D721Med (cell line): ENCODE measurements at places on chromosomes 4 and X.

DNA sequence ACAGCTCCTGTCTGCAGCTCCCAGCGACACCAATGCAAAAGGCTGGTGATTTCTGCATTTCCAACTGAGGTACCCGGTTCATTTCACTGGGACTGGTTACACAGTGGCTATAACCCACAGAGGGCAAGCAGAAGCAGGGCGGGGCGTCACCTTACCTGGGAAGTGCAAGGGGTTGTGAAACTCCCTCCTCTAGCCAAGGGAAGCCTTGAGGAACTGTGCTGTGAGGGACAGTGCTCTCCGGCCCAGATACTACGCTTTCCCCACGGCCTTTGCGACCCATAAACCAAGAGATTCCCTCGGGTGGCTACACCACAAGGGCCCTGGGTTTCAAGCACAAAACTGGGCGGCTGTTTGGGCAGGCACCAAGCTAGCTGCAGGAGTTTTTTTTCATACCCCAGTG is 218.9 kb downstream of the PPP3CA start:
- no peak for DNase-seq

DNA sequence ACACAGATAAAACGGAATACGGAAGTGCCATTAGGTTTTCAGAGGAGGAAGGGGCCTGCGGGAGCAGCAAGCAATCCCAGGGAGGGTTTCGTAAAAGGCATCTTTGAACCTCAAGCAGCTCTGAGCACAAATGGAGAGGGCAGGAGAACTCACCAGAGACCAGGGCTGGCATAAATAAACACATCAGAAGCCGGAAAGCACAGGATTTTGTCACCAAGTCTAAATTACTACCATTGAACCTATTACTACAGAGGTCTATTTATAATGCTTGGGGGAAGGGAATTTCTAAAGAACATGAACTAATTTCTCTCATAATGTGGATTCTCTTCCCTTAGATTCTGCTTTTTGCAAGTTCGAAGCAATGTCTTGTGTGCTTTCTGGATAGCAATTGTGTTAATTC is 39.6 kb upstream of the MBTPS2 start:
- DNase-seq = no peak

- no peak for DNase-seq
These were observed 15.9 kb upstream of the MAP9 start for GRCh38 chr4:155392481-155393184.

DNA sequence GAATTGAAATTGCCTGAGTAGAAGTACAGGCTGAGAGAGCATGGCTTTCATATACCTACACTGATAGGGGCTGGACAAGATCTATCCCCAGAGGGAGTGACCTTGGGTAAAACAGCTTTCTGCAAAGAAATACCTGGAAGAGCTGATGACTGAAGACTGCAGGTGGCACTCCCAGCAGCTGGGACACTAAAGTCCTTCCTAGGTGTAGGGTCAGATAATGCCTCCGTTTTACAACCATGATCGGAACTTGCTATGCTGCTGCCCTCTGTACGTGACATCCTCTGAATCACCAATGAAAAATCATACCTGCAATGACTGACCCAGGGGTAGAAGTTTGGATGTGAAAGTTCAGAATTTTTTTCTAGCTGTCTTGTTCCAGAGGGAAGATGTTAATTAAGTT is 107.2 kb upstream of the WDR1 start:
- DNase-seq = no peak

- no peak for DNase-seq
These were observed 59.7 kb downstream of the HMGB3 start for GRCh38 chrX:151042842-151043241.

GRCh38 chrX:133747196-133747595 is 238.2 kb downstream of the GPC3 start:
- no peak for DNase-seq

GRCh38 chrX:118654331-118654730 is 73.1 kb upstream of the IL13RA1 start:
- no peak for DNase-seq

DNA sequence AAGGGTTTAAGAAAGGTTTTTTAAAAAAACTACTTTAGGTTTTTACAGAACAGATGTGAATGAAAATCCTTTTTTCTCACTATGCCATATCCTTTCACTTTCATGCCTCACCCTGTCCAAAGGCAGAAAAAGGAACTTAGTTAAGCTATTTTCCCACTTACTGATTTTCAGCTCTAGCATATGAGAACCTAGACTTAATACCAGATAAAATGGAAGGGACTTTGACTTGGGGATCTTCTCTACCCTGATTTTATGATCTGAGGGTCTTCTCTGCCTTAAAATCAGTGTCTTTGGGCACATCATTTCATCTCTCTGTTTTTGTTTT is 42.4 kb downstream of the FNIP2 start:
- DNase-seq = no peak

DNA sequence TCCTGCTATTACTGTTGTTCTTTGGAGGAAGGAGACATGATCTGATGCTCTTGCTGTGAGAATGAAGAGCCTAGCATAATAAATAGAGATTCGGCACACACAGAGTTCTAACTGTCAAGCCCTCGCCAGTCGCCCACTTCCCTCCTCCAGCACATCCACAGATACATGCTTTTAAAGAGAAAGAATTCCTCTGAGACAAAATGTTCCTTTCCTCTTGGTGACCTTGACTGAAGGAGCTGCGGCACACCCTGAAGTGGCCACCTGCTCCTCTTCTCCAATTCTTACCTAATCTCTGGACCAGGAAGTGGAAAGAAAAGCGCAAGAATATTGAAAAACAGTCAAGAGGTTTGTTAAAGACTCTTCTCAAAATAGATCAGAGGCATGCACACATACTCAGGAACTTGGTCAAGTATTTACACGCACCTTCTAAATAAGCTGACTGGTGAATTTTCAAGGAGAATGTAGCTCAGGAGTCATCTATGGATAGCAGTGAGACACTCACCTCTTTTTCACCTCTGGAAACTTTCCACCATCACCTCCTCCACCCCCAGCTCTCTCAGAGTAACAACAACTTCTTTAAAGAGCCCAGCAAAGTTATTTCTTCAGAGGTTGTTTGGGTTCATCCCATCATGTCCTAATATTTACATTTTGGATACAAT is 95.4 kb downstream of the PARM1 start:
- no peak for DNase-seq

DNA sequence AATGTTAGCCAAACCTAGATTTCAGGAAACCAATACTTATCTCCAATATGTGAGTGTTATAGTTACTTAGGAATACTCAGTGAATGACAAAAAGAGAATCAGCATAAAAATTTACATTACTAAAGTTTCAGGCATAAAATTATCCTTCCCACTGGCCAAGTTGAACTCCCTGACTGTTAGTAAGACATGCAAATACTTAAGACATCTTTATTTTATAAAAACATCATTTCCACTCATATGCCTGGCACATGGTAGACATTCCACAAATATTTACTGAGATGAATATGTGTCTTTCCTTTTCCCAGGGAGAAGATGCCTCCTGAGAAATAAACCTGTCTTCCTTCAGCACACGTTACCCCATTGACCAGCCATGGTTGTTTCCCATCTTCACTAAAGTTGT is 7.3 kb downstream of the VEGFD start:
- DNase-seq = no peak

- DNase-seq = no peak
These were observed 21.2 kb downstream of the PTTG2 start for GRCh38 chr4:37981425-37981824.

- DNase-seq = no peak
These were observed 48.9 kb downstream of the SLC34A2 start for GRCh38 chr4:25704516-25704915.

- no peak for DNase-seq
These were observed 167.9 kb downstream of the CBR4 start for GRCh38 chr4:168842186-168842585.

- DNase-seq = no peak
These were observed 23.8 kb downstream of the NWD2 start for GRCh38 chr4:37268319-37268718.

- no peak for DNase-seq
These were observed 576.6 kb upstream of the FRG1 start for GRCh38 chr4:189364032-189364449.

GRCh38 chr4:37687194-37687562 is 1.0 kb upstream of the RELL1 start:
- no peak for DNase-seq

- DNase-seq = no peak
These were observed 197.1 kb upstream of the MAGEB18 start for GRCh38 chrX:25941087-25941486.

DNA sequence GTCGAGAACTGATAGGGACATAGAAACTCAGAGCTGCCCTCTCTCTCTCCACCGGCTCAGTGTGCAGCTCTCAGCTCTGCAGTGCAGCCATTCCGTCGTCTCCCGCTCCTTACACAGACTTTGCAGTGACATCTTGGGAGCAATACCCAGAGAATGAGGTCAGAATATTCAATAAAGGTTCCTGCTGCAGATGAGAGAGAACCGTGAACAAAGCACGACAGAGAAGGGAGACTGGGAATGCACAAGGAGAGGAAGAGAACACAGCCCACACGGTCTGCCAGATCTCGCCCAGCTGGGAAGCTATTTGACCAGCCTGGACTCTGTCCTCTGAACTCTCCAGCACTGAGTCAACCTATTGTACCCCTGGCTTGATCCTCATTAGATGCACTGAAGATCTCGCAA is 118.0 kb upstream of the PPARGC1A start:
- no peak for DNase-seq

GRCh38 chr4:36003051-36003450 is 241.3 kb downstream of the ARAP2 start:
- DNase-seq = no peak

- DNase-seq = no peak
These were observed 82.4 kb downstream of the ITIH6 start for GRCh38 chrX:54715621-54716020.

DNA sequence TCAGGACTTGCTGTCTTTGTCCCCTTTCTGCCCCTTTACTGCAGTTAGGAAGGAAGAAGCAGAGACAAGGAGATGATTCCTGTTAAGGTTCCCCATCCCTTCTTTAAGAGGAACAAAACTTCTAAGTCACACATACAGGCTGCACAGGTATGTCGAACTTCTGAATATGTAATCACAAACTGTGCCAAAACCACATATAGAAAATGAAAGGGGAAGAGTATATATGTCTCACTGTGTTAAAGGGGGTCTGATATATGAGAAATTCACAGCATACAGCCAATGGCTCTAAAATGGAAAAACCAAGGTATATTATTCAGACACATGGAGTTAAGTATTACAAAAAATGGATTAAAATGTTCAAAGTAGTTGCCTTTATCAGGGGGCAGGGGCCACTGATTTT is 11.7 kb downstream of the CFAP97 start:
- no peak for DNase-seq

DNA sequence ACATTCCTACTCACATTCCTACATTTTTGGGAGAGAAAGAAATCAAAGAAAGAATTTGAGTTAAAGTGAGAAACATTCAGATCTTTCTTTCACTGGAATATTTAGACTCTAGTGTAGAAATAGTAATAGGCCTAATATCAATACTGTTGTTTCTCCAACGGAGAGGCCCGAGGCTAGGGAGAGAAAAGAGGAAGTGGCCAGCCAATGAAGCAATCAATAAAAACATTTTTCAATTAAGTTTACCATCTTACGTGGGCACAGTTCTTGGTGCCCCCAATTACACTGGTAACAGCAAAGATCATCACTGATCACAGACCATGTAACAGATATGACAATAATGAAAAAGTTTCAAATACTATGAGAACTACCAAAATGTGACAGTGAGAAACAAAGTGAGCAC is 281.4 kb downstream of the GPM6A start:
- DNase-seq = no peak

- DNase-seq = no peak
These were observed 76.2 kb downstream of the STARD8 start for GRCh38 chrX:68723491-68724155.

GRCh38 chrX:121921258-121921657 is 873.8 kb downstream of the GLUD2 start:
- no peak for DNase-seq

DNA sequence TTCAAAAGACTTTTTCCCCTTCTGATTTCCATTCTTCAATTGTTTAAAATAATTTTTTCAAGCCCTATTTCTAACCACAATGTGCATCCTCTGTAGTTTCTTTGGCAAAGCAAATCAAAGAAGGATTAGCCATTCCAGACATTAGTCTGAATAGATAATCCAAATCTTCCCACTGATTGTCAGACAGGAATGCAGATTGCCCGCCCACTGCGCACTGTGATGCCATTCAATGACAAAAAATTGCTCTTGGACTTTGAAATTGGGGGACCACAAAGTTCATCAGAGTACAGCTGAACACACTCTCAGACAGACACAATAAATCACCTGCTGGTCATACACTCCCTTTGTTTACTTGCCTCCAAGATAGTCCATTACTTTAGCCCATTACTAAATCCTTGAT is 216.5 kb upstream of the DKK2 start:
- DNase-seq = no peak

GRCh38 chrX:78747489-78747888 is at the start of gene LPAR4:
LPAR4 (plus strand) TSS chrX:78747720; CDS start chrX:78754870, 7,150 bp downstream.
- DNase-seq = no peak

GRCh38 chr4:149403081-149403480 is 412.6 kb downstream of the IQCM start:
- DNase-seq = no peak

DNA sequence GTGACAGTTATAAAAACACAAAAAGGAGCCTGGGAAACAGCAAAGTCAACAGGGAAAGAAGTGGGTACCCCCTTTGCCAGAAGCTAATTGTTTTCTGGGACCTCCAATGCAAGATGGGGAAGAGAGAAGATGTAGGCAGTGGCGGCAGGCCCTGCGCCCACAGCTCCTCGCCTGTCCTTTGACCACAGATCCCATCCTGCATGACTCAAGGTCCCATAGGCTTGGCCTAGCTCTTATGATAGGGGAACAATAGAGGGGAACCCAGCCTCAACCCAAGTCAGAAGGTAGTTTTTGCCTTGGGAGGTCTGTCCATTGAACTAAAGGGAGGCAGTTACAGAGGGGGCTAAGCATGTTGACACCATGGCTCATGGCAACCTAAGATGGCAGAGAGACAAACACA is 14.2 kb downstream of the ZMYM3 start:
- no peak for DNase-seq

DNA sequence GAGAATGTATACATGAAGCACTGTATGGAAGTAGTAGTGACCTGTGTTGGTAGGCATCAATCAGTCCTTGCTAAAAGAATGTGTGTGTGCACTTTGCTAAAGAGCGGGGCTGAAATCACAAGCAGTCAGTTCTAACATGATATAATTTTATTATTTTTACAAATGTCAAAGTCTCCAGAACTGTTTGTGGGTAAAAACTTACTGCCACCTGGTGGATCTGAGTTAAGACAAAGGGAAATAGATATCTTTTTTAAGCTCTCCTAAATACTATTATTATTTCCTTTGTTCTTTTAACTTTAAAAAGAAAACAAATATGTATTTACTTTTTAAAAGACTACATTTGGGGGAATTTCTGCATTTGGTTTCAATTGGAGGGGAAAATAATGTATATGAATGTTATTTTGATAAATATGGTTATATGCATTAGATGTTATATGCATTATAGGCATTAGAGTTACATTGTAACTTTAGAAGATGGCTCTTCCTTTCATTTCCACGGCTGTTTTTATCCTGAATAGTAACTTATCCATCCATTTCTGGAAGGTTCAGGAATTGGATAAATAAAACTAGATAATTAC is 7.8 kb upstream of the CLOCK start:
- DNase-seq = no peak
